ENCODE measurements at places on chromosomes 6 and 20.

GRCh38 chr20:50092436-50092835, 20.5 kb downstream of the UBE2V1 start:
- DNase-seq, result no peak

DNA sequence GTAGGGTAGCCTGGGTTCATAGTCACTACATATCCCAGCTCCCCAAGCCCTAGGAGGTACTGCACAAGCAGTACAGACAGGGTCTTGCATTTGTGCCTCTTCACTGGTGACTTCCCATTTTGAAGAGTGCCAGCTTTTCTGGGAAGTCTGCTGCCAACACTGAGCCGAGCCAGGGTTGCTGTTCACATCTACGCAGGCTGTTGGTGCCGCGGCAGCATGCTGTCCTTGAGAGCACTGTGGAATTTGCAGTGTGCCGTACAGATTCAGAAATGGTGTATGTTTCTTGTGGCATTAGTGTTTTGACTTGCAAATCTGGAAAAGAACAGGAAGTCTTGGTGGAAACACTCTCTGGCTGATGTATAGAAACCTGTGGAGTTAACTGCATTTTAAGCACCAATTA, 67.5 kb downstream of the JARID2 start:
- no peak for DNase-seq

DNA sequence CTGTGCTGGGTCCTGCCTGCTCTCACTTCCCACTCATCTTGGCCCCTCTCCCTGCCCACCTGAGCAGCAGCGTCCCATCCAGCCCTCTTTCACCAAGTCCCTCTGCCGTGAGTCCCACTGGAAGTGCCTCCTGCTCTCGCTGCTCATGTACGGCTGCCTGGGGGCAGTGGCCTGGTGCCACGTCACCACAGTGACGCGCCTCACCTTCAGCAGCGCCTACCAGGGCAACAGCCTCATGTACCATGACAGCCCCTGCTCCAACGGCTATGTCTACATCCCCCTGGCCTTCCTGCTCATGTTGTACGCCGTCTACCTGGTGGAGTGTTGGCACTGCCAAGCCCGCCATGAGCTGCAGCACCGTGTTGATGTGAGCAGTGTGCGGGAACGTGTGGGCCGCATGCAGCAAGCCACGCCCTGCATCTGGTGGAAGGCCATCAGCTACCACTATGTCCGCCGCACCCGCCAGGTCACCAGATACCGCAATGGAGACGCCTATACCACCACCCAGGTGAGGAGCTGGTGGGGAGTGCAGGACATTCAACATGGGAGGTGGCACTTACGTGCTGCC, 2.8 kb downstream of the TMEM151B start:
- DNase-seq, result no peak

DNA sequence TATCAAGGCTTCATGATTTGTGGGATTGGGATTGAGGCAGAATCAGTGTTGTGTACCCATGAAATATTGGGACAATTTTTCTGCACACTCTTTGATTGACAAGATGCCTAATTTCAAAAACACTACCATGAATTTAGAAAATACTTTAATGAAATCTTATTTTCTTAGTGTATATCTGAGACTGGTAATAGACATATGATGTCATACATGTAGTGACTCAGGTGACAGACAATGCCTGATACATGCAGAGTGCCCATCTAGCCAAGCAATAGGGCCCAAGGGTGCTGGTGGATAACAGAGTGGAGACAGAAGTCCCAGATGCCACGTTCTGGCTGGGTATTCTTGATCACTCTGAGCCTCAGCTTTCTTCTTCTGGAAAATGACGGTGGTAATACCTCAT, 279.6 kb upstream of the ARID1B start:
- no peak for DNase-seq

DNA sequence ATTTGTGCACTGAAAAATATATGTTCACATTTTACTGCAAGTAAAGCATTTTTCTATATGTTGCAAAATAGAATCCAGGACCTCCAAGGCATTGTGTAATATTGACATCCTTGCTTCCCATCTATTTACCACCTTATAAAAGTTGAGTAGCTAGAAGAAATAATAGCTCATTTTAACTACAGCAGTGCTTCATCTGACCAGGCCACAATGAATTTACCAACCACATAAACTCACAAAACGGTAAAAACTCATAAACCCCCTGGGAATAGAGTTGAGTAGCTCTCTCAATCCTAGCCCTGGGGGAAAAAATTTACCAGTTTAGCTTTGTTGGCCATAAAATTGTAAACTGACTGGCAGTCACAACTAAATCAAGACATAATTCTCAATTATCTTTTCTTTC, 3.9 kb downstream of the ATXN1 start:
- no peak for DNase-seq

DNA sequence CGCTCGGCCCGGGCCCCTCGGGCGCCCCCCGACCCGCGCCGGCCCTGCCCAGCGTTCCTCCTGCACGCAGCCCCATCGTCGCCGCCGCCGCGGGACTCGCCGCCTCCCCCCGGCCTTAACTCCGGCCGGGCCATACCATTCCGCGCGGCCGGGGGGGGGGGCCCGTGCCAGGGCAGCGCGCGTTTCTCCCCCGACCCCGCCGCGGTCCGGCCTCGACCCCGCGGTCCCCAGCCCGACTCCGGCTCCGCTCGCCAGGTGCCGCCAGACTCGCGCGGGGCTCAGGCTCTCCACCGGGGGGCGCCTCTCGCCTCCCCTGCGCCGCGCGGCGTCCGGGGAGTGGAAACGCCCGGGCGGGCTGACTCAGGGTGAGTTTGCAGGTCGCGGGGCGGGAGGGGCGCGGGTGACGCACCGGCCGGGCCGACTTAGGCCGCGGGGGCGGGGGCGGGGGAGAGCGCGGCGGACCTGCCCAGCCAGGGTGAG, at the start of gene SRXN1:
TSS of gene SRXN1 (minus strand) at position 91 of the 480 bp plus-strand sequence. CDS start at position 76, 15 bp downstream.
- DNase-seq, result no peak

DNA sequence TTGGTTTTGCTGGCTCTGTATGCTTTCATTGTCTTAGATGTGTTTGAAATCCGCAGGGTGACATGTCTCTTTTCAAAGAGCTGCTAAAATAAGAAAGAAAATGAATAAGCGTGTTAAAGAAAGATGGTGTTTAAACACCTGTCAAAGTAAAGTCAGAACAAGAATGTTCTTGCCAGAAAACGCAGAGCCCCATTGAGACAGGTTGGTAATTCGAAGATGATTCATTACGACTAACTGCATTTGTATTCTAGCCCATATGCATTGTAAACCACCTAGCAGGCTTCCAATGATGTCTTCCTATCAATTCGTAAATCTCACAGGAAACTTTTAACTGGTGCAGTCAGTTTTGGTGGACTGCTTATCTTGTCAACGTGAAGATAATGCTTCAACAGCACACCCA, 16.8 kb downstream of the PHACTR2 start:
- no peak for DNase-seq

- DNase-seq, result no peak
These were observed 438.4 kb upstream of the SPTLC3 start for GRCh38 chr20:12570371-12570770.

DNA sequence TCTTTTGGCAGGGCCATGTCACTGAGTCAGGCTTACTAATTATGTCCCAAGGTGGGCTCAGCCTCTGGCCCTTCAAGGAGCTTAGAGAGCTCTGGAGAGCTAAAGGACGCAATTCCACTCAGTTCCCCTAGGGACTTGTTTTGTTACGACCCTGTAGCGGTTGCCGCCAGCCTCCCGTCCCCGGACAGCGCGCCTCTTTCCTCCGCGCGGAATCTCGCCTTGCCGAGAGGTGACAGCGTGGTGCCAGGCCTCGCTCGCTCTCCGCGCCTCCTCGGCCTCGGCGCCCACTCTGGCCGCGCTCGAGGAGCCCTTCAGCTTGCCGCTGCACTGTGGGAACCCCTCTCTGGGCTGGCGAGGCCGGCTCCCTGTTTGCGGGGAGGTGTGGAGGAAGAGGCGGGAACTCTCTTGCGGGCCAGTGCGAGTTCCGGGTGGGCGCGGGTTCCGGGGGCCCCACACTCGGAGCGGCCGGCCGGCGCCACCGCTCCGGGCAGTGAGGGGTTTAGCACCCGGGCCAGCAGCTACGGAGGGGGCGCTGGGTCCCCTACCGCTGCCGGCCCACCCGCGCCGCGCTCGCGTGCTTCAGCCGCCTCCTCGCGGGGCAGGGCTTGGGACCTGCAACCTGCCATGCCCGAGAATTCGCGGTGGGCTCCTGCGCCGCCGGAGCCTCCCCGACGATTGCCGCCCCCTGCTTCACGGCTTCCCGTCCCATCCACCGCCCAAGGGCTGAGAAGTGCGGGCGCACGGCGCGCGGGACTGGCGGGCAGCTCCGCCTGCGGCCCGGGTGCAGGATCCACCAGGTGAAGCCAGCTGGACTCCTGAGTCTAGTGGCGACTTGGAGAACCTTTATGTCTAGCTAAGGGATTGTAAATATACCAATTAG, 9.9 kb upstream of the ZNF311 start:
- DNase-seq, result no peak

DNA sequence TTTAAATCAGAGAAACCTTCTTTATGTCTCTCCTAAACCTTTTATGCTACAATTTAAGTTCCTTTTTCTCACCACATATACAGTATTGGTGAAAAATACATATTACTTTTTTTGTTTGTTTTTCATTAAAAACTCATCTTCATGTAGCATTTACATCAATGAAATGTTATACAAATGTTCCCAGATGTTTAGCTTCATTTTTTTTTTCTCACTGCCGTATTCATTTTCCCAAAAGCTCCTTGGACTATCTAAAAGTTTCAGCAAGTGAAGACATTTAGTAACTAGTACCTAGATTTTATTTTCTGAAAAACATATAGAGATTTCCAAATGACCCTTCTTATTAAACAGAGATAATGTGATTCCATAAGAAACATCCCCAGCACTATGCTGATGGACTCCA, 128.9 kb downstream of the BMP5 start:
- DNase-seq, result no peak

DNA sequence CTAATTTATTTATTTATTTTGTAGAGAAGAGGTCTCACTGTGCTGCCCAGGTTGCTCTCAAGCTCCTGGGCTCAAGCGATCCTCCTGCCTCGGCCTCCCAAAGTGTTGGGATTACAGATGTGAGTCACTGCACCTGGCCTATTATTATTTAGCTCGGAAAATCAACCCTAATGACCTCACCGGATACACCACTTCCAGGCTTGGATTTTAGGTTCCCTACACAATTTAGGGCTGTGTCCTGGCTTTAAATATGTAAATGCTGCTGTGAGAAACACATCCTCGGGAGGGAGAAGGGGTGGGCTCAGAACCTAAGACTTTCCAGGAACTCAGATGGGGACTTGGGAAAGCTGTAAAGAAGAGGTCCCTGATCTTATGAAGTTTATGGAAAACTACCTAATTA, 51.0 kb upstream of the SLC32A1 start:
- DNase-seq, result no peak

GRCh38 chr6:34657037-34657306, 39.6 kb downstream of the ILRUN start:
- no peak for DNase-seq

GRCh38 chr20:8246716-8247115, 114.7 kb downstream of the PLCB1 start:
- DNase-seq, result no peak

DNA sequence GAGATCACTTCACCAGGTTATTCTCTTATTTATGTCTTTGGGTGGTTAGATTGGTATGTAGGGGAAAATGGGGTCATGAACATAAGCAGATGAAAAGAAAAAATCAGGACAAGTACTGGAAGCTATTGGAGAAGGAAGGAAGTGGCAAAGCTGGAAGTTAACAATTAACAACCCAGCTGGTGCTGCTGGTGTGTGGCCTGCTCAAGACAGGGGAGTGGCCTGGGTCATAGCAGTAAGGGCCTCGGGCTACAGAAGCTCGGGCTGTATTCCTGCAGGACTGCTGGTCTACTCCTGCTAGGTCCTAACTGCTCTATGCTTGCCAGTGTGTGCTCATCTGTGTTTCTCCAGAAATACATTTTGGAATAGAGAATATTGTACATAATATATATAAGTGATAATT, 19.6 kb downstream of the MYLIP start:
- no peak for DNase-seq

GRCh38 chr20:54208548-54209176, 775 bp downstream of the PFDN4 start:
- DNase-seq, result no peak

DNA sequence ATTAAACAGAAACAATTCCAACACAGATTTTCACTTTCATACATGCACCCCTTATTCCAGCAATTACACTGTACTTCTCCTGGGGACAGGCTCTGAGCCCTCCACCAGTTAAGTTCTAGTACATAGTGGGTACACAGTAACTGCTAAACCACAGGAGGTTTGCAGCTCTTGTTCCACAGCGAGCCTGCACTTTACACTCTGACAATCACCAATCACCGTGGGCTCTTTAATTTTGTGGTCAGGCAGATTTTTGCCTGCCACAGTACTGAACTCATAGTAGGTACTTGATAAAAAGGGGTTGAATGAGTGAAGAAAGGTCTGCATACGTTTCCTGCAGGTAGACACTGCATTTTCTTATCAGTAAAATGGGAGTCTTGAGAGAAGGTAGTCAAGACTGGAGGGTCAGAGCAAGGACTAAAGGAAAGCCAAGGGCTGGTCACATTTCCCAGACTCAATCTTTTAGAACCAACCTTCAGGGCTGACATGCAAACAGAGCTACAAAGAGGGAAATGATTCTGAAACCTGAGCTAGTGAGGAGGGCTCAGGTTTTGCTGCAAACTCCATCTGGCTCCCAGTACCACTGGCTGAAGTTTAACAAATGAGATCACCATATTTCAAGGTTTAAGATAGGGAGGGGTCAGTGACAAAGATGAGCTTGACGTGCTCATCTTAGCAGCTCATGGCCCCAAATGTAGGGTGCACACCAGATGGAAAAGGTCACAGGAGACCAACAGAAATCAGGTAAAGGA, 404.6 kb downstream of the BTBD9 start:
- no peak for DNase-seq

DNA sequence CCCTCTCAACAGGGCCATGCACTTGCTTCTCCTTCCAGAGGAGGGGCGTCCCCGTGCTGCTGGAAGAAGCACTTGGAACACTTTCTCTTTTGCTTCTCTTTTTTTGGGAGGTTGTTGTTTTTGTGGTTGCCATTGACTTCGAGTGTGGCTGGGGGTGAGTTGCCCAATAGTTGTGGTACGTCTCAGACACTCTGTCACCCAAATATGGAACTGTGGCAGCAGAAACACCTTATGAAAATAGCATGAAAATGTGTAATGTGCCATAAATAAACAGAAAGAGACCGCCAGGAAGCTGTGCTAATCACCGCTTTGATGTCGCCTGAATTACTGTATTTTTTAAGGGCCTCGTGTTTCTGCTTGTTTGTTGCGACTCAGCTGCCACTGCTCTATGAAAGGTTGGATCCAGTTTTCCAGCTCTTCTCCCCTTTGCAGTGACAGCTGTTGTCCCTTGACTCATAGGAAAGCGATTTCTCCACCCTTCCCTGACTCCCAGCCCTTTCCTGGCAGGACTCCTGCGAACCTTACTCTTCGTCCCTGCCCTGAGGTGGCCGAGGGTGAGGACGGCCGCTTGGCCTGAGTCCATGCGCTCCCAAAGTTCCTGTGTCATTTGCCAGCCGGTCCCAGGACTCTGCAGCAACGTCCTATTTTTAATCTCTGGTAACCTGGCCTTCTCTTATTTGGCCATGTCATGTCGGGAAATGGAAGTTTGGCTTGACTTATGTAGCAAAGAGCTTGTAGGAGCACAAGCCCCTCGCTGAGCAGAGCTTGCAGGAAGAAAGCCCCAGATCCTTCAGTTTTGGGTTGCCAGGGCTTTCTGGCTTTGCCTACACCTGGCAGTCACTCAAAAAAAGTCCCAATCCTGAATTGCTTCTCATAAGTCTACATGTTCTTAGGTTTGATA, 694.6 kb downstream of the QKI start:
- DNase-seq, result no peak

GRCh38 chr20:16052456-16052855, 520.8 kb downstream of the KIF16B start:
- no peak for DNase-seq
